ENCODE measurements at places on chromosomes 2 and 18. TPM values are rescaled to one million over a fixed set of nuclear protein-coding genes. Genes with fewer than 3 reads are reported as not detected.

The GPR39 gene
- polyA plus RNA-seq, result 1.9 TPM

The CAPN13 gene
- not detected for polyA plus RNA-seq

The CPS1 gene
- 21.9 TPM for polyA plus RNA-seq

The NEU2 gene
- polyA plus RNA-seq, result not detected

The SH3RF3 gene
- polyA plus RNA-seq, result 3.6 TPM

The GPR45 gene
- polyA plus RNA-seq, result not detected

The HRH4 gene
- 0.05 TPM for polyA plus RNA-seq

The POTEJ gene
- 0.02 TPM for polyA plus RNA-seq

The SH3BP4 gene
- polyA plus RNA-seq, result 85.9 TPM

The SLC39A6 gene
- 99.2 TPM for polyA plus RNA-seq

The CACNB4 gene
- 0.12 TPM for polyA plus RNA-seq

The CRYGC gene
- not detected for polyA plus RNA-seq

The GLI2 gene
- 8.1 TPM for polyA plus RNA-seq

The SERPINB3 gene
- polyA plus RNA-seq, result not detected

The ACMSD gene
- not detected for polyA plus RNA-seq

The ERICH2 gene
- polyA plus RNA-seq, result not detected

The RAX gene
- not detected for polyA plus RNA-seq

The CFAP221 gene
- 0.12 TPM for polyA plus RNA-seq

The TBR1 gene
- not detected for polyA plus RNA-seq
